ENCODE measurements at places on chromosomes 12 and 14. TPM values are rescaled to one million over a fixed set of nuclear protein-coding genes. Genes with fewer than 3 reads are reported as not detected.

- DNase-seq, result no peak
Measured at GRCh38 chr12:91328451-91328850, 145.8 kb upstream of the DCN start.

The BMP4 gene
- polyA plus RNA-seq, result 52.7 TPM

DNA sequence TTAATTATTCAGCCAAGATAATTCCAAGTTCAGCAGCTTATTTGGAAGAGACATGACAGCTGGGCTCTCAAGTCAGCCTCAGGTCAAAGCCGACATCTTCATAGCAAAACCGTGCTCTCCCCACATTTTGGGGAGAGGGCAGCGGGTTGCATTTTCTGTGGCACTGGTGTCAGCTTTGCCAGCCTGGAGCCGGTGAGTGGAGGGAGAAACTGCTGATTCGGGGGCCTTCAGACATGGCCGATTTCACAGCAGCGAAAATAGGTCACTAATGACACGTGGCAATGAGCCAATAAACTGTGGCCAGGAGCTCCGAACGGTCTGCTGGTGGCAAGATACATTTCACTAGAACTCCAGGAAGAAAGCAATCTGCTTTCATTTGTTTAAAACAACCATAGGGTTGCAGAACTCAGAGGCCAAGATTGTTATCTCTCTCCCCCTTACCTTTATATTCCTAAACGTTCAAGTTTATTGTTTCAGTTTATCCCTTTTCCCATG, 173.2 kb downstream of the CAND1 start:
- DNase-seq, result no peak

- no peak for DNase-seq
Measured at GRCh38 chr12:31004666-31005065, 69.0 kb upstream of the DDX11 start.

DNA sequence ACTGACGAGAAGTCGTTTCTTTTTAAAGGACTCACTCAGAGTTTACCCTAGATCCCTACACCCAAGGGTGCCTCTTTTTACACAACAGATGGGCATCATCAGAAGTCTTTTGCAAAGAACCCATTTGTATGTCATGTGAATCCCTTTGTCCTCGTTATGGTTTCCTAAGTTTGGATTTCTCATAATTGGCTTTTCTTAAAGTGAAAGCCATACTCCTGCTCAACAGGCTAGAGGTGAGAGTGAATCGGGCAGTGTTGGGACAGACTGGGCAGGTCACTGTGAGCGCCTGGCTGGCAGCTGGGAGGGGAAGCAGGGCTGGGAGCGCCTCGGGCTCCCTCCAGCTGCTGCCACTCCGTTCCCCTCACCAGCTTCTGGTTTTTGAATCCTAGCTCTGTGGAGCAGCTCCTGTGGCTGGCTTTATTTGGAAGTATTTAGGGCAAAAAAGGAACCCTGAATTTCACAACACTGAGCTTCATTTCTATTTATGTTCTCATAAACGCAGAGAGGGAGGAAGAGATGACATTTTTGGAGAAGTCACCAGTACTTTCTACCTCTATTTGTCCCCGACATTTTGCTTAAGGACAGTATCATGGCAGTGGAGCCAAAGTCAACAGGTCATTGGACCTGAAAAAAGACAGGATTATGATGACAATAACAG, 63.8 kb upstream of the ACTN1 start:
- no peak for DNase-seq

DNA sequence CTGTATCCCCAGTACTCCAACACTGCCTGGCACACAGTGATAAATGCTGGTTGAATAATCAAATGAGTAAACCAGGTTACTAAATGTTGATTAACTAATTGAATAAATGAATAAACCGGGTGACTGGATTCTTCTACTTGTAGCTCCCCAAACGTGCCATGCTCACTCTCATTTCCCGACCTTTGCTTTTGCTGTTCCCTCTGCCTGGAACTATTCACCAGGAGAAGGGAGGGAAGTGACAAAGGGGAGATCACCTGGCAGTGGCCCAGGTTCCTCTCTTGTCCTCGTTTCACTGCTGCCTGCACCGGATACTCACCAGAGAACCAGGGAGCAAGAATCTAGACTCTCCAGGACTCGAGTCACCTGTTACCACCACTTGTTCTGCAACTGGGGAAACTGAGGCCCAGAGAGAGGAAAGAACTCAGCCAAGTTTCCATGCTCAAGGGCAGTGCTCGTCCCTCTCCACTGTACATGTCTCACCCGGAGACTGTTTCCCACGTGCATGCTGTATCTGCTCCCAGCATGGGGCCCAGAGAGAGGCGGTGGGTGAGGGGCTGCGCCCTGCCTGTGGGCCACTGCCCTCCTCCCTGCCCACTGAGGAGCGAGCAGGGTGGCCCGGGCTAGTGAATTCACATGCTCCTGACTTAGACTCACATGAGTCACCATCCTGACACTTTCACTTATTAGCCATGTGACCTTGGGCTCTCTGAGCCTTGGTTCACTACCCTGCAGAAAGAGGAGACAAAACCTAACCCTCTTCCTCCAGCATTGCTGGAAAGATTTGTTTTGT, 17.7 kb upstream of the POP5 start:
- no peak for DNase-seq

The WNT5B gene
- polyA plus RNA-seq, result 5.9 TPM

DNA sequence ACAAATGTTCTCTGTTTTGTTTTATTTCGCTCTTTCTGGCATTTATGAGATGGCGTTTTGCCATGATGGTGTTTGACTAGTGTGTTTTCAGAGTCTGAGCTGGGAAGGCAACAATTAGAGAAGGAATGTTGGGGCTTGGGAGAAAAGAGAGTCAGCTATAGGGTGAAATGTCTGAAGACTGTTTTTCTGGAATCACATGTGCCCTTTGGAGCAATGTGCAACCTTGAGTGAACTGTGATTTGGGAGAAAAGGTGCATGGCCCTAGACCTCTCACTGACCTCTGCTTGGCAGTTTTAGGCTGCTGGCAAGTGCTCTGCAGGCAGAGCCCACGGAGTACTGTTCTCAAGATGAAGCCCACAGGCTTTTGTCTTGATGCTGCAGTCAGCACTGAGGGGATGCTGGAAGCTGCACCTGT, 379.9 kb upstream of the PDE3A start:
- DNase-seq, result no peak

The BRMS1L gene
- polyA plus RNA-seq, result 18.7 TPM

DNA sequence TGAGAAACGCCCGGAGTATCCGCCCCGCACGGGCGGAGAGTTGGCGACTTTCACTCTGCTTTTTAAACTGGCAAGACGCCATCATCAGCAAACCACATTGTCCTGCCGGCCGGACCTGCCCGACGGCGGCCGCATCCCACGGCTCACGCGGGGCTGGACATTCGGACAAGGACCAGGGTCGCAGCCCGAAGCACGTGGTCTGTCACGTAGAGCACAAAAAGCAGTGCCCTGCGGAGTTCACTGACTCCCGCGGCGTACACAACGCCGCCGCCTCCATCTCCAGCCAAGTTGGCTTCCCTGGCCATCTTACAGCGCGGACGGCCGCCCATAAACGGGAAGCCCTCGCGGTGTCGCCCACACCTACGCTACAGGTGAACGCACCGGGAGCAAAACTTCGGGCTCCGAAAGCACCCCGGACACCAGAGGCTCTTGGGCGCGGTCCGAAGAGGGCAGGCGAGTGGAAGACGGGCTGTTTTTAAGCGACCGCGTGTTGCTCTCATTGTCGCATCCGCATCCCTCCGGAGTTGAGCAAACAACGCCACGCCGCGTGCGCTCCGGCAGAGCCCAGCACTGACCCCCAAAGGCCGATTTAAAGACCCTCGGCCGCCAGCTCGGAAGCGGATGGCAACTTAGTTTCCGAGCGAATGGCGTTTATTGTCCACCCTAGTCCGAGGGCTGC, 966 bp downstream of the SINHCAF start:
- DNase-seq, result no peak

- no peak for DNase-seq
Measured at GRCh38 chr14:98741523-98741922, 530.5 kb downstream of the BCL11B start.

GRCh38 chr12:125387206-125387605, 322.0 kb downstream of the AACS start:
- no peak for DNase-seq

The MMP17 gene
- polyA plus RNA-seq, result 1.2 TPM

DNA sequence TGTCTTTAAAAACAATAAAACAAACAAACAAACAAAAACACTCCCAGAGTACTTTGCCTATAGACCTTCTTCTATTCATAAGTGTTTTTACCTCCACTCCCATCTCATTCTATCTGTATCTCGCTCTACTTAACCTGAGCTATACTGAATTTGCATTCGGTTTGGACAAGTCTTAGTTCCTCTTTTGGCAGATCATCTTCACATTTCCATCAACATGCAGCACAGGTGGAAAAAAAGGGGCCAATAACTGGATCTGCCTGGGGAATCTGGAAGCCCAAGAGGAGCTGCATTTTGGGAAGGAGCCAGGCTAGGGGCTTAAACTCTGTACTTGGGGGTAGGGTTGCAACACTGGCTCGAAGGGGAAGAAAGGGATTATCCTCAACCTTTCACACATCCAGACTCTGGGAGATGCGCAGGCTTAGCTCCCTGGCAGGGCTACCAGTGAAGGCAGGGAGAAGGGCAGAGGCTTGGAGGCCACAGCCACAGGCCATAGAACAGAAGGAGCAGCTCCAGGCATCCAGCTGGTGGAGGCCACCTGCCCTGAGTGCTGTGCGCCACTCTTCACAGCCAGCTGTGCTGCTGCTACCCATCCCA, 4.1 kb downstream of the NINJ2 start:
- no peak for DNase-seq

DNA sequence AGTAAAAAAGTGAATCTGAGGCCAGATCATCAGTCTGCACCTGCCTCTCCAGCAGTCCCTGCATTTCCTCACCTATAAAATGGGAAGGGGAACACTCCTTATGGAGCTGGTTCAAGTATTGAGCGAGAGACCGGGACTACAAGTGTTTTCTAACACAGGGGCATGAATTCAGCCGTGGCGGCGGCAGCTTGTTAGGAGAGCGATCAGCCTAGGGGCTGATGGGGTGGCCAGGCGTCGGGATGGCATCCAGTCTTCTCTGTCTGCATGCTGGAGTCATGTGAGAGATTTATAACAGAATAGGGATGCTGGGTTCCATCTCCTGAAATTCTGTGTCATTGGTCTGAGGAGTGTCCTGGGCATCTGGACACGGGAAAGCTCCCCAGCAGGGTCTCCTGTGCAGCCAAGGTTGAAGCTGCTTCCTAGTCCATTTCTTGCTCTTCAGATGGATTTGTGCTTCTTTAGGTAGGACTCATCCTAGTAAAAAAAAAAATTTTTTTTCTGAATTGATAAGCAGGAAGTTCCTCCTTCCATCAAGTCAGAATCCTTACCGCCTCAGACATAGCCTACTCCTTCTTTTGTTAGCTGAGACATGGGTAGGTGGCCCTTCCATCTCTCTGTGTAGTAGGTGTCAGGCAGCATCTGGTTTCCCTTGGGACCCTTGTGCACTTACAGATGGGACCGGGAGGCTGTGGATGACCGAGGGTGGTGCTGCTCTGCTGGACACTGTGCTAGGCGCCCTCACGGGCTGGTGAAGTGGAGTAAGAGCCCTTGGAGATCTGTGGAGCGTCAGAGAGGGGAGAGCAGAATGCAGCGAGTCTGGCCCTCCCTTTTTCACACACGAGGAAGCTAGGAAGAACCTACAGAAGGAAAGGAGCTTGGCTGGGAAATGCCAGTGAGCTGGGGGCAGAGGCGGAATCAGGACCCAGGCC, 146.7 kb downstream of the TSPAN9 start:
- no peak for DNase-seq

DNA sequence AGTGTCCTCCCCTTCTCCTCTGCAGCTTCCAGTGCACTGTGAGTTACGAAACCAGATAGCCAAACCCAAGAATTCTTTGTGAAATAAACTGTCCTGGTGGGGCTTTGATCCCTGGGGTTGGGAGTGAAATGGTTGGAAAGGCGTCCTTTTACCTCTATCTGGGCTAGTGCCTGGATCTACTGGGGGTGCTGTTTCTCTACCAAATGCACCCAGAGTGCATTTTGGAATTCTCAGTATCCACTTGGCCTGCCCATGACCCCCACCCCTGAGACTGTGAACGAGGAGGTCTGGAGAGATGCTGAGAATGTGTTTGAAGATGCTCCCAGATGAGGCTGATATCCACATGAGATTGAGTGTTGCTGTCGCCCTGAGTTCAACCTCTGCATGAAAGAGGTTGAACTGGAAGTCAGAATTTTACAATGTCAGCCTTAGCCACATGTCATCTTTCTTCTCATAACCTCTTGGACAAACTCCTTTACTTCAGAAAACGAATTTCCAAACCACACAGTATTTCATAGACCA, 87.1 kb upstream of the CLMN start:
- no peak for DNase-seq

DNA sequence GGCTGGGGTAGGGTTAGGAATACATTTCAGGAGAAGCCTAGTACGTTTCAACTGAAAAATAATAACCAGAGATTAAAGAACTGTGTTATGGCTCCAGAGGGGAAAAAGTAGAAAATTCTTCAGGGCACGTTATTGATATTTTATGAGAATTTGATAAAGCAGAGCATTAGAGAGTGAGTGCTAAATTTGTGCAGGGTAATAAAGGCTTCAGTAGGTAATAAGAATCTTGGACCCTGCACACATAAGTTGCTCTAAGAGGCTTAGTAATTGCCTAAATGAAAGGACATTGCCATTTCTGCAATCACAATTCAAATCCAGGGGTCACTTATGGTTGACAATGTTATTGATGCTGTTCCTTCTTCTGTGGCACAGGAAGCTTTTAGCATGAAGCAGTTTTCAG, 439.4 kb upstream of the DCN start:
- DNase-seq, result no peak

The TOMM20L gene
- 1.4 TPM for polyA plus RNA-seq

DNA sequence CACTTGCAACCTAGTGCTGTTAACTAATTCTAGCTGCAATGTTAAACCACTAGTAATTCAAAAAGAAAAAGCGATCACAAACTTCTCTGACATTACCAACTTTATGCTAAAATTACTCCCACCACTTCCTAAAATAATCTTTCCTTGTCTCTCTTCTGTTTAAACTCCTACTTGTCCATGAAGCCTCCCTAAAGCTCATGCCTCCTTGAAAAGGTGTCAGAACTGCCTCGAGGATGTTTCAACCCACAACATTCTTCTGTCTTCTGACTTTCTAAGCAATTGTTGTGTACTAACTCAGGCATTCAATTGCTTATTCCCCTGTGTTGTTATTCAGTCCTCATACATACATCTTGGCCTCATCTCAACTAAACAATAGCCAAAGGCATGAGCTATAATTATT, 5.9 kb downstream of the GNPTAB start:
- no peak for DNase-seq

All from right renal pelvis (tissue), 4 donors.